M059J (cell line): ENCODE measurements at places on chromosomes 12 and 14. TPM values are rescaled to one million over a fixed set of nuclear protein-coding genes. Genes with fewer than 3 reads are reported as not detected.

GRCh38 chr14:75343911-75344310 lies 65.3 kb downstream of the FOS start:
- peak; percentile 12 for DNase-seq

- peak; percentile 90 for DNase-seq
These were observed 138.0 kb downstream of the ANO2 start for GRCh38 chr12:5807090-5807414.

GRCh38 chr12:101759396-101760047 lies 20.3 kb upstream of the SYCP3 start:
- DNase-seq = peak; percentile 37

The OR4K2 gene
- total RNA-seq = not detected in 2 replicates
